ENCODE measurements at places on chromosomes 16 and 17. TPM values are rescaled to one million over a fixed set of nuclear protein-coding genes. Genes with fewer than 3 reads are reported as not detected.

The SUMO2 gene
- 89.4 TPM for total RNA-seq

DNA sequence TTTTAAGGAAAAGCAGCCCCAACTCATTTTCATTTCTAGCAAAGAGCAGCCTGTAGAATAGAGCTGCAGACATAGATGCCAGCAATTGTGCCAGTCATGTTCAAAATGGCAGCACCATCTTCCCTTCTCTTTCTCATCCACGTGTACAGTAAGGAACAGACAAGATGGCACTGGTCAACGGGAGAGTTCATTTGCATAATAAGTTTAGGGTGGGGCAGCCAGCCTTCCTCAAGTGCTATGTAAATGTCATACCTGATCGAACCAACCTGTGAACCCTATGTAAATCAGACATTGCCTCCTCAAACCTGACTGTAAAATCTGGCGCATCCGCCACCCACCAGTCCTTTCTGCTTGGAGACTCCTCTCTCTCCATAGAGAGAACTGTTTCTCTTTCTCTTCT is 150.0 kb upstream of the CDH13 start:
- DNase-seq = no peak

GRCh38 chr17:79728169-79728907 is 2.4 kb upstream of the ENPP7 start:
- DNase-seq = peak; percentile 88

The OTOP3 gene
- not detected for total RNA-seq

DNA sequence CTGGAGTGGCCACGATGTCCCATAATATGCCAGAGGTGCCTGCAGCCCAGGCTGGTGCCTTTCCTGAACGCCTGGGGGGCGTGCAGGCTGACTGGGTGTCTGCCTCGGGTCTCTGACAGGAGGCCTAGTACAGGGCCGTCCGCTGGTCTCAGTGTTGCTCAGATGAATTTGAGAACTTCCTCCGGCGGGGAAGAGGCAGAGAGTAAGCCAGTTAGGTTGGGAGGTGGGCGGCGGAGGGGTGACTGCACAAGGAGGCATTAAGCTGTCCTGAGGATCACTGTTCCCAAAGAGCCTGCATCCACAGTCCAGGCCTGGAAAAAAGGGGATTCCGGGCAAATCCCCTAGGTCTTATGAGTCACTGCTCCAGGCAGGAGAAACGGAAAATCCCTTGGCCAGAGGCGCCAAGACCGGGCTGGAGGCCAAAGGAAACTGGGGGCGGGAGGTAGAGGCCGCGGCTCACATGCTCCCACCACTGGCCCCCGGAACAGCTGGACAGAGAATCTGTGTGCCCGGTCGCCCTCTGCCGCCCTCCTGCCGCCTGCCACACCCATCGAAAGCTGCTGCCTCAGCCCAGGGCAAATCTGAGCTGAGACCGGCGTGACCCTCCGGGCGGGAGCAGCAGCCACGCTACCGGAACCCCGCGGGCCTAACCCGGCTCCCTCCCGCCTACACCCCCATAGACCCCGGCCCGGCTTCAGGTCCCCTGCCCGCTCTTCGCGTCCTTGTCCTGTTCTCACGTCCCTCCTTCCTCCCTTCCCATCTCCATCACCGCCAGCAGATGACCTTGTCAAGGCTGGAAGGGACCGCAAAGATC is 1.2 kb downstream of the TRIM47 start:
- DNase-seq = peak; percentile 91

The CD300H gene
- not detected for total RNA-seq

DNA sequence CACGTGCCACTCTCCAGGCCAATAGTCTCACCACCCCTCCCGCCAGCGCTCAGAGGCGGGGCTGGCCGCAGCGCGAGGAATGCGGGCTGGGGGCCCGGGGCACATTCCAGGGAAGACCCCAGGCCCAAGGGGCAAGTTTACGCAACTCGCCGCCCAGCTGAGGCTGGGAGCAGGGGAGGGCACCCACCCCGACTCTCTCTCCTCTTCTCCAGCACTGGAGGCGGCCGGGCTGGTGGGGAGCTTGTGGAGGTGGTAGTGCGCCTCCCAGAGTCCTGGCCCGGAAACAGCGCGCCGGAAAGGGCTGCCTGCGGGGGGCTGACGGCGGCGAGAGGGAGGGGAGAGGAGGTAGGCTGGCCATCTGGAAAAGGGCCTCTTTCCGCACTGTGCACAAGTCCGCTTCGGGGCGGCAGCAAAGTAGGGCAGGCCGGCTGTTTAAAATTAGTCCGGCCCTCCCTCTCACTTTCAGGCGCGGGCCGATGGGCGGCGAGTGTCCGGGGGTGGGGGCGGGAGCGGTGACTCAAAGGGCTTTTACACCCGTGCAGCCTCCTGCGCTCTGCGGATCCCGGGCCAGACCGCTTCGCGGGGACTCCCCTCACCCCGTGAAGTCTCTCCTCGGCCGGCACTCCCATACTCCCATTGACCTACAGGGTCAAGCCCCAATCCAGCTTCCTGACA is 1.1 kb downstream of the FHOD1 start:
- DNase-seq = peak; percentile 78

GRCh38 chr16:2852731-2853507 is 5.1 kb downstream of the PRSS22 start:
- no peak for DNase-seq

DNA sequence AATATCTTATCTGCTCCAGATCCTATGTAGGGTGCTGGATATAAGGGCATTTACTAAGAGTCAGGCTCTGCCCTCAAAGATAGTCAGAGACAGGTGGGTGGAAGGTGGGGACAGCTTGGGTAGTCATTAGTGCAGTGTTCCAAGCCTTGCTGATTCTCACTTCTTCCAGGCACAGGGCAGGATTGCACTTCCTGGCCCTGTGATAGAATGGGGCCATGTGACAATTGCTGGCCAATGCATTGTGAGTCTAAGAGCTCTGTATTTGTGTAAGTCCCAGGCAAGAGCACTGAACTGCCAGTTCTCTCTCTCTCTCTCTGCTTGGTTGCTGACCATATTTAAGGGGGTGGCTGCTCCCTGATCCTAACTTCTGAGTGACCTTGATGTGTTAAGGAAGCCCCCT is 112.1 kb downstream of the C16orf78 start:
- peak; percentile 17 for DNase-seq

DNA sequence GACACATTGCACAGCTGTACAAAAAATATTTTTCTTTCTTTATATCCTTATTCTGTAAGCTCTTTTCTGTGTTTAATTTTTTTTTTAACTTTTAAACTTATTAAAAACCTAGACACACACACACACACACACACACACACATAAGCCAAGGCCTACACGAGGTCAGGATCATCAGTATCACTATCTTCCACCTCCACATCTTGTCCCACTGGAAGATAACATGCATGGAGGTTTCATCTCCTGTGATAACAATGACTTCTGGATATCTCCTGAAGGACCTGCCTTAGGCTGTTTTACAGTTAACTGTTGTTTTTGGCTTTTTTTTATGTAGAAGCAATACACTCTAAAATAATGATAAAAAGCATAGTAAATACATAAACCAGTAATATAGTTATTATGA is 71.2 kb downstream of the TNRC6C start:
- DNase-seq = no peak

GRCh38 chr16:53744449-53744848 is 40.5 kb downstream of the FTO start:
- DNase-seq = peak; percentile 25

DNA sequence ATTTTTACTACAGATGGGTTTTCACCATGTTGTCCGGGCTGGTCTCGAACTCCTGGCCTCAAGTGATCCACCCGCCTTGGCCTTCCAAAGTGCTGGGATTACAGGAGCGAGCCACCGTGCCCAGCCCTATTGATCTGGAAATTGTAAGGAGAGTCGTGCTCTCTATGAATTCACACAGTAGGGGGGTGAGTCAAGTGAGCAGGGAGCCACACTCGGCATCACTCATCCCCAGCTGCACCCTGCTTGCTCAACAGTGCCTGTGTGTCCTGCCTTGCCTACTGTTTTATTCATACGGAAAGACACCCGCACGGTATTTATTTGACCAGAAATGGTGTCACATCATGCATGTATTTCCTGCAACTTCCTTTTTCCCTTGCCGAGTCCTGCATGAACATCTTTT is 157.2 kb upstream of the FOXF1 start:
- peak; percentile 28 for DNase-seq

- peak; percentile 90 for DNase-seq
Measured at GRCh38 chr16:2474877-2475412, at the start of gene TBC1D24. Gene TBC1D24 (plus strand): TSS chr16:2475127. CDS start chr16:2496149, 21,022 bp downstream.

- peak; percentile 58 for DNase-seq
Measured at GRCh38 chr17:36608794-36609497, 7.6 kb downstream of the MRM1 start.

The MYH1 gene
- not detected for total RNA-seq

DNA sequence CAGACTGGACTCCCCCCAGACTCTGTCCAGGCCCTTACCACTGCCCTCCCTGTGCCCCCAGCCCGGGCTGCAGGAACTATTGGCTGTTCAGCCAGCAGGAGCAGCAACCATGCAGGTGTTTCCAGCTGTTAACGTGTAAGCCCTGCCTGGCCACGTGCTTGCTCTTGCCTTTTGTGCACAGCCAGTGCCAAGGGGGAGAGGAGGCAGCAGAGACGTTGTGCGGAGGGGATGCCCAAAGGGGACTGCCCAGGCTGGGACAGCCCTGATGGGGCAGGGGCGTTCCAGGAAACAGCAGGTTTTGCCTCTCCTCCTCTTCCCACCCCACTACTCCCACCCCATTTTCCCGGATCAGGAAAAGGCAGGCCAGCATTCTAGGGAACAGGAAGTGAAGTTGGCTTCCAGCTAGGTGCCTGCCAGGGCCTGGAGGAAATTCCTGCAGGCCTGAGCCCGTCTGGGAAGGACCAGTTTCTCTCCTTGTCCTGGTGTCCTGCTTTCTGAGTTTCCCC is 16.7 kb upstream of the LASP1NB start:
- peak; percentile 66 for DNase-seq

- no peak for DNase-seq
Measured at GRCh38 chr16:75632857-75633256, 9.8 kb upstream of the ADAT1 start.

The GINS2 gene
- 3.7 TPM for total RNA-seq

DNA sequence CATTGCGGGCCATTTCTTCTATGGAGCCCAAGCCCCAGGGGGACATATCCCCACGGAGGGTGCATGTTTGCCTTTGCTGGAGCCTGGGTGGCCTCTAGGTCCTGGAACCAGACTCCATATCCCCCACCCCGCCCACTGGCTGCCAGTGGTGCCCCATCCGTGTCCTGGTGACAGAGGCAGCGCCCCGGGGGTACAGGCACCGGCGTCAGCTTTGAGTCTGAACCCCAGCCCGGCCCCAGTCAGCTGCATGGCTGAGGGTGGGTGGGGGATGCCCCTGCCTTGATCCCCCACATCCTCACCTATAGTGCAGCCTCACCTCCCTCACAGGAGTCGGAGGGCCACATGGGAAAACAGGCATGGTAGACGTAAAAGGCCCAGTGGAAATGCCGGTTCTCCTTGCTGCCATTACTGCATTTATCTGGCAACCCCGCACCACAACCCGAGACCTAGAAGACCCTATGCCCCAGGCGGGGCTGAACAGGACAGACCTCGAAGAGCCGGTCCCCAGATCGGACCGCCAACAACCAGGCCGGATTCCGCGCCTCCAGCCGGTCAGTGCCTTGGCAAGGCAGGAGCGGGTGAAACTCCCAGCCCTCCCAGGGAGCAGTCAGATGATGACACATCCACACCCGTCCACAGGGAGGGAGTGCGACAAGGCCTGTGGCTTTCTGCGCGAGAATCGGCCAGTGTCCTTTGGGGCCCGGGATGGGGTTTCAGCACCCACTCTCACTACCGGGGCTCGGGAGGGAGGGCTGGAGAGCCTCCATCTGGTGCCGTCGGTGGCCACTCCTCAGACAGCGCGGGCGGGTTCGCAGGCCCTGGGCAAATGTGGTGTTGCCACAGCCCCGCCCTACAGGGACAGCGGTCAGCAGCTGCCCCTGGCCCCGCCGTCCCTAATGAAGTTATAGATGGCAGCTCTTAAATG is 11.9 kb upstream of the SSTR5 start:
- DNase-seq = no peak

DNA sequence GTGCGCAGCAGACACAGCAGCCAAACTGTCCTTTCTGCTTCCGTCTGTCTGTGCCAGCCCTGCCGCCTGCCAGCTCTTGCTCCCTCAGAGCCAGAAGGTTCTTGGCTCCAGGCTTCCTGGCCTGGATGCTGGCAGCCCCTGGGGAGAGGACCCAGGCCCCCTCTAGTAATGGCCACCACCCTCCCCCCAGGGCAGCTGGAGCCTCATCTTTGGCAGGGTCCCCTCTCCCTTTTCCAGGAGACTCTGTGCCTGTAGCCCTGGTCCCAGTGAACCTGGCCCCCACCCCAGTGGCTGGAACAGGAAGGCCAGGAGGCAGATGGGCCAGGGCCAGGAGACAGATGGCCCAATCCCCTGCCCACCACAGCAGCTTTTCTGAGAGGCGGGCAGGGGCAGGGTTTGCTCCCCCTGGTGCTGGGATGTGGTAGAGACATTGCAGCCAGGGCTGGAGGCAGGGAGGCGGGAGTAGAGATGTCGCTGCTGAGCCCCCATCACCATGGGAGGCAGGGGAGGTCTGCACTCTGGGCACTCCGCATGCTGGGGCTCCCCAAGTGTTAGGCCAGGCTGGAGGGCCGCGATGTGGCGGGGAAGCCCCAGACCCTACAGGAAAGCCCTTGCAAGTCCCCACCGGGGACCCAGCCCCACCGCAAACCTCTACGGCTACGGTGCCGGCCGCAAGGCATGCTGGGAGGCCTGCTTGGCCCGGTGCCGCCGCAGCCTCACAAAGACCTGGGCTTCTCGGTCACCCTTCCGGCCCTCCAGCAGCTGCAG is 16.7 kb downstream of the UNC13D start:
- peak; percentile 63 for DNase-seq

DNA sequence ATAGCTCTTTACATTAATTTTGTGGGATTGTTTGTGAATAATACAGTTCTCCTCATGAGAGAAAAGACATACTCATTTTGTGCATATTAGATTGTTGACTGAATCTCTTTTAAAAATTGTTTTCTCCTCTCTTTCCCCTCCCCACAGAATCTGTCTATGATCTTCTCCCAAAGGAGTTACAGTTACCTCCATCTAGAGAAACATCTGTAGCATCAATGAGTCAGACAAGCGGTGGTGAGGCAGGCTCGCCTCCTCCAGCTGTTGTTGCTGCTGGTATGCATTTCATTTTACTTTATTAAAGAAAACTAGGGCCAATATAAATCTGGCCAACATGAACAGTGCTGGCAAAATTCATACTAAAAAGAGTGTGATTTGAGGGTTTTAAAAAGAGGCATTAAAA is 60.5 kb downstream of the NFAT5 start:
- no peak for DNase-seq

- no peak for DNase-seq
Measured at GRCh38 chr16:2447920-2448583, 11.9 kb upstream of the TEDC2 start.

The FSCN2 gene
- 0.44 TPM for total RNA-seq

- DNase-seq = no peak
Measured at GRCh38 chr17:4426499-4427208, 7.1 kb upstream of the SPNS3 start.

DNA sequence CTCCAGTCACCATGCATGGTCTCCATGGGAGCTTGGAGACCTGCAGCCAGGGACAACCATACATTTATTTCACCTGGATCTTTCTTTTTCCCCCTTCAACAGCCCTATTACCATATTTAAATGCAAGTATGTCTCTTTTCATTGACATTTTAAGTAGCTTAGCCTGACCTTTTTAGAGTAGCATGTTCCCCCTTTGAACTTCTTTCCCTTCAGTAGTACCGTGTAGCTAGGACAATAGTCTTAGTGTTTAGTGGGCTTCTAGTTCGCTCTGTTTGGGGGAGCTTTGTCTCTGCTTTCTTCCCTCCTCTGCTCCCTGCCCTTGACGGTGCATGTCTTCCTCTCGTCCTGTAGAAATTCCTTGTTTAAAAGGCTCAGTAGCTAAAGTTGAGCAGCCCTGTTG is 94.6 kb downstream of the CCDC182 start:
- no peak for DNase-seq

The TMEM98 gene
- 81.7 TPM for total RNA-seq
